ENCODE measurements at places on chromosomes 1 and 21.

GRCh38 chr1:117631359-117632160 lies 25.7 kb downstream of the TENT5C start:
- DNase-seq: no peak

- no peak for DNase-seq
Observed at GRCh38 chr1:172724765-172725613, 66.1 kb downstream of the FASLG start.

DNA sequence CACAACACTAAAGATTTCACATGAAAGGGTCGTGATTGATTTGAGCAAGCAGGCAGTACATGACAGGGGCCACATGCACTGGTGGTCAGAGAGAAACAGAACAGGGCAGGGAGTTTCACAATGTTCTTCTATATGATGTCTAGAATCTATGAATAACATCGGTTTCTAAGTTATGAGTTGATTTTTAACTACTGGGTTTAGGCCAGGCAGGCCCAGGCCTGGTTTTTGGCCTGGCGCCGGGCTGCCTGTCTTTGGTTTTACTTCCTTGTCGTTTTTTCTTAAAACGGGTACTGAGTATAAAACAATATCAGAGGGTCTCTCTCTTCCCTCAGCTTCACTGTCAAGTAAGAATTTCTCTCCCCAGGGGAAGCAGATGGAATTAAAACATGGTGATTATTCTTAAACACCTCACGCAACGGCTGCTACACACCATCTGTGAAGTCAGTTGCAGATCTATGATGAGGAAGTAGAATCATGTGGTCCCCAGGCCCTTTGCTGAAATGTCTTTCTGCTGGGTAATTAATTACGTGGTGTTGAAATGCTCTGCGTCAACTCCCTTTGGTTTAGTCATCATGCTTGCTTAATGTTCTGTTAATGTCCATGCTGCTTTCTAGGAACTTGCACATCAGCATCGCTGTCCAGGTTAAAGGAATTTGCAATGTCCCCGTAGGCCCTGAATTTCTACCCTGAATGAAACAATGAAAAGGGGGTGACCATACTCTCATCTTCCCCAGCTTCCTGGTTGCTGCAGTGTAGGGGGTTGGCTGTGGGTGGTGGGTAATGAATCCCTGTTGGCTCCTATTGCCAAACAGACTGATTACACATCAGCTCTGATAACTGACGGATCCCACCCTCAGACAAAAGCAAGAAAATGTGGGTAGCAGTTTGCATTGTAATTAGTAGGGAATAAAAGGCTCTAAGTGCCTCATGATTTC lies 70.3 kb downstream of the SERINC2 start:
- DNase-seq: peak; percentile 31

- no peak for DNase-seq
Observed at GRCh38 chr1:9726406-9726805, 74.9 kb downstream of the PIK3CD start.

GRCh38 chr1:47987601-47988000 lies 9.6 kb downstream of the TRABD2B start:
- DNase-seq: no peak
